GM12892 (cell line): ENCODE measurements at places on chromosomes 7 and 10.

- no peak for DNase-seq
These were observed 3.3 kb downstream of the PLEKHS1 start for GRCh38 chr10:113754768-113755167.

- DNase-seq, result no peak
These were observed 116.4 kb upstream of the TCERG1L start for GRCh38 chr10:131427901-131428300.

DNA sequence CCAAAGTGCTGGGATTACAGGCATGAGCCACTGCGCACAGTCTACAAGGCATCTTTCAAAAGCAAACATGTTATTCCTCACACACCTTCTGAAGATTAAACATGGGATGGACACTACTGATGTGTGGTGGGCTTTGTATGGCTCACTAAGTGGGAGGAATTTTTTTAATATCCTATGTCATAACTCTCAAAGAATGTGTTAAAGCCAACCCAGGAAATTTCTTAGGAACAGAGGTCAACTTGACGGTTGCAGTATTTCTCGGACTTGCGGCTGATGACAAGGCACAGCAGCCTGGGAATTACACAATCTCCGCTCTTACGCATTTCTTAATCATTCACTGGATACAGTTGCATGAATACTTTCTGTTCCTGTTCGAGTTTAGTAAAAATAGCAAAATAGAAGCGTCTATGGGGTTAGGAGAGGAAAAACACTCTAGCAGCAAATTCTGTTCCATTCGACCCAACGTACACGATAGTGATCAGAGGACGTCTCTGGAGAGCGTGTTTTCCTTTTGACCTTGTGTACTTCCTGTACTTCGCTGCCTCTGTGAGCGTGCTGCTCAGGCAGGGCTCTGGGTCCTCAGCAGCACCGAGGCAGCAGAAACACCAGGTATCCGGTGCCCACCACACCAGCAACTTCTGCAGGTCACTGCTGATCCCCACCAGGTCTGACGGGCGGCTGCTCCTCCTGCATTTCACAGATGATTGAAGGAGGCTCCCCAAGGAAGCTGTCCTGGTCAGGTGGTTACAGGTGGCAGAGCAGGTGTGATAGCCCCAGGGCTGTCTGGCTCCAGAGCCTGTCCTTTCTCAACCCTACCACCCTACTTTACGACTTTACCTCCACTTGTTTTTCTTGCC is 26.4 kb upstream of the SRGN start:
- no peak for DNase-seq

GRCh38 chr7:116165717-116166116 is 44.6 kb upstream of the TES start:
- no peak for DNase-seq

- no peak for DNase-seq
These were observed 212.4 kb upstream of the NPSR1 start for GRCh38 chr7:34445653-34446052.

DNA sequence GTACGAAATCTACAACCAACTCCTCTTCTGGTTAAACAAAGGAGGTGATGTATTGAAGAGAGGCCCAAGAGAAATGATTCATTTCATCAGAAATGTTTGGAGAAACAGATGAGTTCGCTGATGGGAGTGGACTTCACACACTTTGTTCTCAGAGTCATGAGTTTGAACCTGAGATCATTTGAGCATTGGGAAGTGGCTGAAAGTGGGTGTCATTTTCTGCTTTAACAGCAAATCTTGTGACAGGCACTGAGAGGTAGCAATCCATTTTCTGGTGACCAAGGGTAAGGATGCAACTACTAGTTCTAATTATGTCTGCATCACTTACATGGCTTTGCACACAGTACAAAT is 51.4 kb downstream of the RBM20 start:
- DNase-seq, result no peak

DNA sequence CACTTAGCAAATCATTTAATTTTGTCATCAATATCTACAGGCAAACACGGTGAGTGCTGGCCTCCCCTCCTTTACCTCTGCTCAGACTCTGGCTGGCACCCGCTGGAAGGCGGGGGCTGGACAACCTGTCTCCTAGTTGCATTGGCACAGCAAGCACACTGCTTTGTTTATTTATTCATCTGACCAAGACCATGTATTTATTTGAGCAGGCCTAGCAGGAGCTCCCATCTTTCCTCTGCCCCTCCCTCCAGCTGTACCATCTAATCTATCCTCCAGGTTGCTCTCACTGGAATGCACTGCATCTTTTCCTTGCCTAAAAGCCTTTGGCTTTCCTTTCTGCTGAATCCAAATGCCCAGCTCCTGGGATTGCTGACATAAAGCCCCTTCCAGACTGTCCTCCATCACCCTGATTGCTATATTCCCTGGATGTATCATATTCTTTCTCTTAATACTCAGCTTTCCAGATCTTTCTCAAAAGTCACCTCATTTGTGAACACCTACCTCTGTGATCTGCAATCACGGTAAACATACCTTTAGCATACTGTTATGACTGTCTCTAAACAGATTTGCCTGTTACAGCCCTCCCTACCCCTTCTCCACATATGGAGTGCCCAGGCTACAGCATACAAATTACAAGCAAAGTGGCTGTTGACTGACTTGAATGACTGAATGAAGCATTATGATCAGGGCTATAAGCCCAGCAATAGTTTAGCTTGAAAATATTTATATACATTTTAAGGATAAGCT is 9.6 kb downstream of the ELMO1 start:
- no peak for DNase-seq

DNA sequence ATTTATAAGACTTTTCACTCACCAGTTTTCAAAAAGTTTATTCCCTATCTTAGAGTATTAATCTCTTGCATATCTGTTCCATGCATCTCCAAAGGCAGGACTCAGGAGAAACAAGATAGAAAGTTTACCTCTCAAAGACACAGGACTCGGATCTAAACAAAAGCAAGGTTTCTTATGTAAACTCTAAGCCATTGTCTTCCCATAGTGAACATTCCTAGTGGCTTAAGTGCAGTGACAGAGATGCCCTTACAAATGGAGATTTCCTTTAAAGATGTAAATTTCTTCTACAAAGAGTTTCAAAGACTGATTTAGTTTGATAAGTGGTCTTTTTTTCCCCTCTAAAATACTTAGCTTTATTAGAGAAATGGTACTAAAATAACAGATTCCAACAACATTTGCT is 209.8 kb downstream of the ACTR3B start:
- DNase-seq, result no peak

- DNase-seq, result no peak
These were observed 86.0 kb upstream of the ANKRD1 start for GRCh38 chr10:91006752-91007346.

DNA sequence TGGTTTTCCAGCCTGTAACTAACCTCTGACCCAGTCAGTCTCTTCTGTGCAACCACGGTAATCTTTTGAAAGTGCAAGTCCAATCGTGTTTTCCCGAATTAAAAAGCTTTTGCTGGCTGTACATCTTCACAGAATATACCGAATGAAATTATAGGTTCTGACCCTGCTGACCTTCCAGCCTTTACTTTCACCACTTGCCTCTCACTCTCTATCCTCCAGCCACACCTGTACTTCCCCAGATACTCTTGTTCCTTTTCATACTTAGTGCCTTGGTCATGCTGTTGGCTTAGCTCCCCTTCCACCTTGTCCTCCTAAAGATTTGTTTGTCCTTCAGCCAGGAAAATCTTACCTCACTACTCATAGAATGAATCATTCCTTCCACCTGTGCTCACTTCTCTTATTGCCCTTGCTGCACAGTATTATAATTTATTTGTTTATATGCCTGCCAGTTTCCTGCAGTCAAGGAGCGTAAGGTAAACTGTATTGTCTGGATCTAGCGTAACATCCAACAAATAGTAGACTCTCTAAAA is 2.3 kb upstream of the PNPLA8 start:
- no peak for DNase-seq

GRCh38 chr10:1061930-1062774 is 6.0 kb downstream of the WDR37 start:
- no peak for DNase-seq

- DNase-seq, result no peak
These were observed 38.5 kb downstream of the MCU start for GRCh38 chr10:72730479-72730878.

GRCh38 chr7:46003896-46004875 is 83.1 kb upstream of the IGFBP3 start:
- no peak for DNase-seq

- no peak for DNase-seq
These were observed 22.8 kb downstream of the RGR start for GRCh38 chr10:84267503-84268126.

GRCh38 chr7:38950309-38950708 is 27.4 kb upstream of the POU6F2 start:
- DNase-seq, result no peak

GRCh38 chr10:3169271-3169670 is 3.3 kb downstream of the PITRM1 start:
- DNase-seq, result no peak

DNA sequence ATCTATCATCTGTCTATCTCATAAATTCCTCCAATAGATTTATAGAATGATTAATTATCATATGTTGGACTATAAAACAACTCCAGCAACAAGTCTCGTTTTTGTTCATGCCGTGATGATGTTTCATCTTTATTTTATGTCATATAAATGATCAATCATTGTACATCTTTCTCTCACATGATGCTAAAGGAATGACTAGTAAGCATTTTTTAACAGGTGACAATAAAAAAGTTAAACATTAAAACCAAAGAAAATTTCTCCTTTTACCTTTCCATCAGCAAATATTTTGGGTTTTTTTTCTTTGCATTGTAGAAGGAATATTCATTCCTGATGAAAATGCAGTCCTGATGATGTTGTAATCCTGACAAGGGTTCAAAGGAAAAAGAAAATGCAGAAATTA is 41.4 kb downstream of the AKR1C3 start:
- no peak for DNase-seq

DNA sequence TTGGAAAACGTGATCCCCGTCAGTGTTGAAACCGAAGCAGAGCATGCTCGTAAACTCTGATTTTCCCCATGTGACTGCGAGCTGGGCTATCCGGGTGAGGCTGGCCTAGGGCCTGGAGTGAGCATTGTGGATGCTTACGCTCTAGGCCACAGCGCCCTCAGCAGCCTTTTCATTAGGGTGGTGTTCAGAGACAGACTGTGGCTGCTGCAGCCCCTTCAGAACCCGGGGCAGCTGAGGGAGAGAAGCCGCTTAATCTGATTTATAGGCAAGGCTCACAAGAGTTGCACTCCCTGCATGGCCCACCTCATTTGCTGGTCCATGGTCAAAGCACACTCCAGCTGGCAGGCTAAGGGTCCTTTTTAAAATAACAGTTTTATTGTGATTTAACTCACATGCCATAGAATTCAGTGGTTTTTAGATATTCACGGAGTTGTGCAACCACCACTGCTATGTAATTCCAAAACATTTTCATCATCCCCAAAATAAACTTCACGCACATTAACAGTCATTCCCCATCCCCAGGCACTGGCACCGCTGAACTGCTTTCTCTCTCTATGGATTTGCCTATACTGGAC is 72.5 kb downstream of the SYPL1 start:
- DNase-seq, result no peak

DNA sequence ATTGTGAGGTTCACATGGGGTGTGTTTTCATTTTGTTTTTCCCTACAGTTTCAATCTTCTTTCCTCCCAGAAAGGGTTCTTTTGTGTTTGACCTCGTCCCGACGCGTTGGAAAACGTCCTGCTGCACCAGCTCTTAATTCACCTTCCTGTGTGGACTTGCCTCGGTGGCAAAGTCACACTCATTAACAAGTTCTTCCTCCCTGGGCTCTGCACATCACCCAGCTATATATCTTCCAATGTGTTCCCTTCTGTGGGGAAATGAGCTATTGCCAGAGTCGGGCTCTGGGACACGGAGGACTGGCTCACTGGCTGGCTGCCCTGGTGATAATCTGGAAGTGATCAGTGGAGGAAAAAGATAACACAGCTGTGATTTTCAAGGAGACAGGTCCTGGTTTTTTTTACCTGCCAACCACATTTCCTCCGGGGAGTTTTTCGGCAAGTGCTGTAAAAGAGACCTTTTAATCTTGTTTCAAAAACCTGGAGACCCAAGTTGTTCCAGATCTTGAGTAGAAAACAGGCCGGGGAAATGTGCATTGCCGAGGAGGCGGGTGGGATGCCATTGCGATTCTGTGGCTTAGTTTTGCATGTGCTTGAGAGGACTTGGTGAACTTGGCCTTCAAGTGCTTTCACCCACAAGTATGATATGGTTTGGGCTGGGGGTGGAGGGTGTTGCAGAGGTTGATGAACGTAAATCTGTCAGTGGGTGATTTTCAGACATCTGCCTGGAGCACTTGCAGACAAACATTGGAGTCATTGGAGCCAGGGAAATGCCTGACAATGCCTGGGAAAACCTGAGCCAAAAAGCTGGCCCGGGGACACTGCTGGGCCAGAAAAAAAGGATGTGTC is 96.5 kb upstream of the CREB5 start:
- no peak for DNase-seq

DNA sequence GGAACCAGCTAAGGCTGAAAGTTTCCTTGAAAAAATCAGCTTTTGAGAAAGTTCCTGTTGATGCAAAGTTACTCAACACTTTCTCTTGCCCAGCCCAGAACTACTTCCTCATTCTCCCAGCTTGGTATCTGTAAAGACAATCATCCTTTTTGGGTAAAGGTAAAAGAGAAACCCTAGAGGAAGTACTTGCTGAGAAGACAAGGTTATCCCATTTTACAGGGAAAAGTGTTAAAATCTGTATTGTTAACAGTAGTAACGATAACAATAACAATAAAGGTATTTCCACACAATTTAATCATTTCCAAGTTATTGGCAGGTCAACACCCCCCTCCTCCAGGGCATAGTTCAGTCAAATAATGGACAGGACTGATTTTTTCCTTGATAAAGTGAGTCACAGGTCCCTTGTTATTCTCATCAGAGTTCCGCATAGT is 2.4 kb downstream of the ALOX5 start:
- no peak for DNase-seq
